ENCODE measurements at places on chromosomes 12 and 14. TPM values are rescaled to one million over a fixed set of nuclear protein-coding genes. Genes with fewer than 3 reads are reported as not detected.

- H3K4me3 ChIP-seq, result no peak overlapping the region
- no peaks in the 10 kb centered on the region for H3K36me3 ChIP-seq
- H3K27me3 ChIP-seq, result peaks cover 62% of the 10 kb centered on the region
- H3K4me1 ChIP-seq, result peaks cover 3% of the 10 kb centered on the region
Measured at GRCh38 chr12:5333096-5333495, 98.8 kb upstream of the NTF3 start.

GRCh38 chr12:26628234-26628633, 204.8 kb downstream of the ITPR2 start:
- no peak overlapping the region for H3K4me3 ChIP-seq
- H3K4me1 ChIP-seq, result peaks cover 7% of the 10 kb centered on the region
- no peak for DNase-seq
- peaks cover 8% of the 10 kb centered on the region for H3K36me3 ChIP-seq
- no peaks in the 10 kb centered on the region for H3K27me3 ChIP-seq

Gene SIX1
- total RNA-seq, result 0.79 TPM

DNA sequence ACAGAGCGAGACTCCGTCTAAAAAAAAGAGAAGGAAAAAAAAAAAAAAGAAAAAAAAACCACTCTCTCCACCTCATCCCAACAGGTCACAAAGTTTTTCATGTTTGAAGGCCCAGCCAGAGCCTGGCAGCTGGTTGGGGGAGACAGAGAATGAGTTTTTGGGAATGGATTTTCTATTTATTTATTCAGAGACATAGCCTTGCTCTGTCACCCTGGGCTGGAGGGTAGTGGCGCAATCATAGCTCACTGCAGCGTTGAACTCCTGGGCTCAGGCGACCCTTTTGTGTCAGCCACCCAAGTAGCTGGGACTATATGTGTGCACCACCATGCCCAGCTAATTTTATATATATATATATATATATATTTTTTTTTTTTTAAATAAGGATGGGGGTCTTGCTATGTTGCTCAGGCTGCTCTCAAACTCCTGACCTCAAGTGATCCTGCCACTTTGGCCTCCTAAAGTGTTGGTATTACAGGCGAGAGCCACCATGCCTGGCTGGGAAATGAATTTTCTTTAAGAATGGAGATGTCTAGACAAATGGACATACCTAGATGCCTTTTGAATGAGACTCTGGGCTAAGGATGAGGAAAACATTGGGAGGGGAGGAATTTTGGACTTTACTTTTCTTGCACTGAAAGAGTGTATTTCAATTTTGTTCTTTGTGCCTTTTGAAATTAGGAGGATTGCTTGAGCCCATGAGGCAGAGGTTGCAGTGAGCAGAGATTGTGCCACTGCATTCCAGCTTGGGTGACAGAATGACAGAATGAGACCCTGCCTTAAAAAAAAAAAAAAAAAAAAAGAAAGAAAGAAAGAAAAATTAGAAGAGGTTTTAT, 16.9 kb upstream of the PPP1R1A start:
- no peak overlapping the region for H3K27ac ChIP-seq
- H3K27me3 ChIP-seq, result peaks cover 56% of the 10 kb centered on the region
- H3K4me1 ChIP-seq, result peaks cover 11% of the 10 kb centered on the region
- no peaks in the 10 kb centered on the region for H3K36me3 ChIP-seq

Gene RIMBP2
- total RNA-seq, result 31.6 TPM

GRCh38 chr12:121775501-121775900, 18.0 kb downstream of the RHOF start:
- H3K27ac ChIP-seq, result no peak overlapping the region
- H3K4me3 ChIP-seq, result no peak overlapping the region
- H3K36me3 ChIP-seq, result peaks cover 1% of the 10 kb centered on the region

DNA sequence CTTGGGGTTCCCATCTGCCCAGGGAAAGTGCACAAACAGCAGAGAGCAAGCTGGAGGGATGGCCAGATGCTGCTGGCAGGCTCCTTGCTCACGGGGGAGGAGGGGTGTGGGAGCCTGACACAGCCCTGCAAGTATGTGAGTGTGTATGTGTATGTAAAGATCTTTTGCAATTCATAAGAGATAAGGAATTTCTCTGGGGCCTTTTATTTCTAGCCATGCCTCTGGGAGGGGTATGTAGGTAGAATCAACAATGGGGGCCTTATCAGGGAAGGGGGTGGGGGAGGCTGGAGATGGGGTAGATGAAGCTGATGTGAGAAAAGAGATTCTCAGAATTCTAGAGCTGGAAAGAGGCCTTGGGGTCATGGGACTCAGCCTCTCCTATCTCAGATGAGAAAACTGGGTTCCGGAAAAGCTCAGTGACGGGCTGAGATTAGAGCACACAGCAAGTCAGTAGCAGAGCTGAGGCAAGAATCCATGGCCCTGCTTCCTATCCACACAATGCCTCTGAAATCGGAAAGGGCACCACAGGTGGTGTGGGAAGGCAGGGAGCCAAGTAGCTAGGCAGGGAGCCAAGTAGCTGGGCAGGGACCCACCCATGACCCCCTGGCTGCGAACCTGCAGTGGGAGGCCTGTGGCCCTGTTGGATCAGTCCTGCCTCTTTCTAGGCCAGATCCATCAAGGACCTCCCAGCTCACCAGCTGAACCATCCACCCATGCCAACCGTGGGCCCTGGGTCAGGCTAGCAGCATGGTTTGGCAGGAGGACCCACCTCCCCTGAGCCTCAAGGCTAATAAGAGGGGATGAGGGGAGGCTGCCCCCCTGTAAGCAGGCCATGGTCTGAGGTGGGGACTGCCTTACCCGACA, 54.7 kb downstream of the PLEKHG3 start:
- peaks cover 40% of the 10 kb centered on the region for H3K27me3 ChIP-seq
- no peaks in the 10 kb centered on the region for H3K36me3 ChIP-seq
- DNase-seq, result no peak

Gene GUCY2C
- total RNA-seq, result 1.2 TPM

DNA sequence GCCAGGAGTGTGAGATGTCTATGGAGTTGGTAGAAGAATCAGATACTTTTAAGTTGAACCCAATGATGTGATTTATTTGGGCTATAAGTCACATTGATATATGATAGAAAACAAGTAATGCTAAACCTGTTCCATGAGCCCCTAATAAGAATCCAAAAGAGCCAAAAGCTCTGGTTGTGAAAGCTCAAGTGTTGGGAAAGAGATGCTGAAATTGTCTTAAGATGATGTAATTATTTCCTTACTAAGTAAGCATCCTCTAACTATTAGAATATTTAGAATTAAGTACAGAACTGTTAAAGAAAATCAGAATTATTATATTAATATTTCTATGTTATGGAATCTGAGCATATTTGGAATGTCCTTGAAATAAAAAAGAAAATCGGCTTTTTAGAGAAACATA, 17.6 kb upstream of the SLC2A13 start:
- H3K36me3 ChIP-seq, result no peaks in the 10 kb centered on the region
- no peaks in the 10 kb centered on the region for H3K4me1 ChIP-seq
- no peak for DNase-seq

GRCh38 chr14:51004801-51005526, 60.7 kb upstream of the PYGL start:
- peaks cover 7% of the 10 kb centered on the region for H3K27me3 ChIP-seq
- peaks cover 13% of the 10 kb centered on the region for H3K4me1 ChIP-seq
- no peak for DNase-seq
- H3K27ac ChIP-seq, result no peak overlapping the region
- no peaks in the 10 kb centered on the region for H3K36me3 ChIP-seq

DNA sequence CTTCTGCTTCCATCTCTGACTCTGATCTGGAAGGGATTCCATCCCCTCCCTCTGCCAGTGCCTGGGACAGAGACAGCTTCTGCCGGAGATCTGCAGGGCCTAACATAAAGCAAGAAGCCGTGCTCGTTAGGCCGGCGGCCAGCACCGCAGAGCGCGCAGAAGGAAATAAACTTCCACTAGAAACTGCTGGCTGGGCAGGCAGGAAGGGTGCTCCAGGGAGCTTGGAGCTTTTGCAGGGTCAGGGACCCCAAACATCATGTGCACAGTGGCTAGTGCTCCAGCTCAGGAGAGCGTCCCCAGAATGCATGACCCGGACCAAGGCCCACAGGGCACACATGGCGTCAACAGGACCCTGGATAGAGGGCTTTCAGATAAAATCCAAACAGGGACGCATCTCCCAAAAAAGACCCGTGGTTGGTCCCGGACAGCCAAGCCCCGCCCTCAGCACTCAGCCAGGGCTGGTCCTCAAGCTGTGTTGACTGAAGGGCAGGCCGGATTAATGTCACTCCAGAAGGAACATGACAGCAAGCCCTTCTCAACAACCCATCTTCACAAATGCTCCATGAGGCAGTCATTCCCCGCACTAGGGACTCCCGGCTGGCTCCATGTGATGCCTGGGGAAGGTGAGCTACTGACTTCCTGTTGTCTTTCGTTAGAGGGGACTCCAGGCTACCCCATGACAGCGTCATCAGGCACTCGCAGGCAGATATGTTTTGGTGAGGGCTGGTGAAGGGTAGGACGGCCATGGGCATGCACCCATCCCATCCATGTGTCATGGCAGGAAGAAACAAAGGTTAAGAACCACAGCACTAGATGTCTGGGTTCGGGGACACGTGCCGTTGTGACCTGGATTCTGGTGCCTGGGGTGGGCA, 121.5 kb downstream of the CALM1 start:
- H3K4me3 ChIP-seq, result no peak overlapping the region
- no peak overlapping the region for H3K27ac ChIP-seq
- no peaks in the 10 kb centered on the region for H3K36me3 ChIP-seq
- H3K4me1 ChIP-seq, result peaks cover 29% of the 10 kb centered on the region

Gene UBC
- 630 TPM for total RNA-seq
